ENCODE measurements at places on chromosomes 3 and 15. TPM values are rescaled to one million over a fixed set of nuclear protein-coding genes. Genes with fewer than 3 reads are reported as not detected.

The WDR72 gene
- total RNA-seq = under 0.01 TPM

The OSBPL10 gene
- total RNA-seq = 27.7 TPM

The PLA2G4D gene
- total RNA-seq = not detected

The GPR176 gene
- 14.0 TPM for total RNA-seq

The LTF gene
- 0.51 TPM for total RNA-seq

The LYZL4 gene
- total RNA-seq = not detected

The KIF7 gene
- total RNA-seq = 0.85 TPM

The CELSR3 gene
- 0.17 TPM for total RNA-seq

The GPR62 gene
- not detected for total RNA-seq

The ZPLD1 gene
- total RNA-seq = 0.05 TPM

The IGDCC3 gene
- total RNA-seq = not detected

The GREM1 gene
- total RNA-seq = 1.2 TPM

The STAB1 gene
- 464 TPM for total RNA-seq

The SLC12A8 gene
- total RNA-seq = 0.70 TPM

The PYDC2 gene
- total RNA-seq = not detected

The GCNT3 gene
- not detected for total RNA-seq

The SERPINI2 gene
- not detected for total RNA-seq

The SHF gene
- total RNA-seq = 1.8 TPM

The CCR8 gene
- not detected for total RNA-seq

The NECTIN3 gene
- 57.7 TPM for total RNA-seq

The TIPARP gene
- total RNA-seq = 23.1 TPM

The INSYN1 gene
- total RNA-seq = not detected

The GP5 gene
- under 0.01 TPM for total RNA-seq

The FGF7 gene
- total RNA-seq = under 0.01 TPM

The TGFBR2 gene
- total RNA-seq = 632 TPM

The CTXND1 gene
- not detected for total RNA-seq

The CAND2 gene
- 2.4 TPM for total RNA-seq

The FBXO40 gene
- not detected for total RNA-seq

The SNX22 gene
- total RNA-seq = 0.23 TPM

The C3orf20 gene
- total RNA-seq = not detected

The CNTN3 gene
- not detected for total RNA-seq

The CCR3 gene
- not detected for total RNA-seq

The ZNF501 gene
- total RNA-seq = 5.4 TPM

The RBP2 gene
- not detected for total RNA-seq

The CXCR6 gene
- not detected for total RNA-seq

The PIGZ gene
- total RNA-seq = 3.9 TPM

The TGM5 gene
- total RNA-seq = not detected

The ISG20 gene
- 49.4 TPM for total RNA-seq

The P2RY14 gene
- not detected for total RNA-seq

The GXYLT2 gene
- 0.09 TPM for total RNA-seq

The UNC13C gene
- not detected for total RNA-seq

The CCDC9B gene
- total RNA-seq = 10.0 TPM

The CRABP1 gene
- not detected for total RNA-seq

The USP3 gene
- 47.6 TPM for total RNA-seq

Measured in dermis blood vessel endothelial cell (primary cell).